ENCODE measurements at places on chromosomes 16 and 17. TPM values are rescaled to one million over a fixed set of nuclear protein-coding genes. Genes with fewer than 3 reads are reported as not detected.

Gene PDPR
- total RNA-seq, result 13.1 TPM

Gene HDAC5
- 17.0 TPM for total RNA-seq

Gene KRTAP4-3
- not detected for total RNA-seq

Gene ZNF205
- total RNA-seq, result 15.4 TPM

Gene MEIOB
- total RNA-seq, result 1.9 TPM

Gene TMEM170A
- 13.9 TPM for total RNA-seq

Gene DPEP1
- total RNA-seq, result 1.1 TPM

Gene ODAD4
- 1.2 TPM for total RNA-seq

Gene CCL4L2
- total RNA-seq, result not detected

Gene NUDT7
- total RNA-seq, result 7.1 TPM

Gene TBC1D10B
- 31.3 TPM for total RNA-seq

Gene SPAG5
- 78.3 TPM for total RNA-seq

Gene IGF2BP1
- total RNA-seq, result 85.4 TPM

Gene PRSS33
- not detected for total RNA-seq

Gene TMIGD1
- not detected for total RNA-seq

Gene MAP2K6
- 7.4 TPM for total RNA-seq

Gene CCL1
- not detected for total RNA-seq

Gene SYT17
- 13.6 TPM for total RNA-seq

Gene OTOP2
- total RNA-seq, result 0.06 TPM

Data from A549 treated with CORT108297 at 1 μM for 4 hours (cell line).